ENCODE measurements at places on chromosomes 2 and 18.

GRCh38 chr2:16209799-16210198 is 269.4 kb downstream of the MYCN start:
- no peak for DNase-seq

DNA sequence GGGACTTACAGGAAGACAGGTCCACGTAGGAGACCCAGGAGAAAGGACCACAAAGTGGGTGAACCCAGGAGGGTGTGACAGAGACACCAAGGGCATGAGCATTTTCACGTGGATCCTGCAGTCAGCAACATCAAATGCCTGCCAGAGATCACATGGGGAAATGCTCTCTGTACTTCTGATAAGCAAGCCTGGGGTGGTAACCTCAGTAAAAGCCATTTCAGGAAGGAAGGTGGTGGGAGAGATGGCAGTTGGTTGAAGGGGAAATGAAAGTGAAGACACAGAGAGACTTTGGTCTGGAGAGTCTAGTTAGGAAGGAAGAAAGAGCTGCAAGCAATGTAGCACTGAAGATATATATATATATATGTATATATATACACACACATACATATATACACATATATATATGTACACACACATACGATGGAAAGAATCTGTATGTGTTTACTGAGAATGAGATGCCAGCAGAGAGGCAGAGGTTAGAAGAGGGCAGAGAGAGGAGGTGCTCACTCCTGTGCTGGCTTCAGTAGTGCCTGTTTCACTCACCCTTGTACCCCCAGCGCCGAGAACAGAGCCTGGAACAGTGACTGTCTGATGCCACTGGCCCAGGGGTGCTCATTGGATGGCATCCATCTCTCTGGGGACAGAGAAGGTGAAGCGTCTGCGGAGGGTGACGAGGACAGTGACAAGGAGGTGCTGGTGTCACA is 314.9 kb downstream of the AFF3 start:
- DNase-seq: no peak

DNA sequence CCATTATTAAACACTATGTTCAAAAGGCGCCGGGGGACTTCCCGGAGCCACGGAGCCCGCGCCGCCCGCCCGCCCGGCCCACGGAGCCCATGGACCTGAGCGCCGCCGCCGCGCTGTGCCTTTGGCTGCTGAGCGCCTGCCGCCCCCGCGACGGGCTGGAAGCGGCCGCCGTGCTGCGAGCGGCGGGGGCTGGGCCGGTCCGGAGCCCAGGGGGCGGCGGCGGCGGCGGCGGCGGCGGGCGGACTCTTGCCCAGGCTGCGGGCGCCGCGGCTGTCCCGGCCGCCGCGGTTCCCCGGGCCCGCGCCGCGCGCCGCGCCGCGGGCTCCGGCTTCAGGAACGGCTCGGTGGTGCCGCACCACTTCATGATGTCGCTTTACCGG is 197 bp downstream of the GDF7 start:
- no peak for DNase-seq

DNA sequence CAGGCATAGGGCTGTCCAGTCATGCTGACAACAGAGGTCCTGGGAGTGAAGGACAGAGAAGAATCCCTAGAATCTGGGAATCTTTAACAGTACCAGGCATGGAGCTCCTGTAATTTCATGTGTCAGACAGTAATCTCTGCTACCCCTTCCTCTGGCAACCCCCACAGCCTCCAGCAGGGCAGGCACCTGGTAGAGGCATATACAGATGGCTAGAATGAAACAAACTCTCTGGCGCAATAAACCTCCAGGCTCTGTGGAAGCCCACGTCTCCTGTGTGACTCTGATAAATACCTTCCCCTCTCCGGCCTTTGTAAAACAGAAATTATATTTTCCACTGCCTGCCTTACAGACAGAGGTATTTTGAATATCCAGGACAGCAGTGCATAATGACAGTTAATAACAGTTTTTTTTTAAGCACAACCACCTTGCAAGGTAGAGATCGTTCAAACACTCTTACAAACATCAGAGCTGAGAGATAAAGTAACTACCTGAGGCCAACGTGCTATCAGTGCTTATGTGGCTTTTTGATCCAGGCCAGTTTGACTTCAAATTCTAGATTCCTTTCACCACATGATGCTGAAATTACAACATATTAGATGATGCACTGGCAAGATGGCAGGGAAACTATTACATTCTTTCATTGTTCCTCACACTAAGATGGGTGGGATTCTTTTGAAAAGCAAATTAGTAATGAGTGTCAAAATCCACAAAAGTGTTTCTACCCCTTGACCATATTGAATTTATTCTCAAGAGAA is 47.7 kb upstream of the TMEM247 start:
- peak; percentile 51 for DNase-seq

- no peak for DNase-seq
Measured at GRCh38 chr2:209376686-209377085, 47.2 kb upstream of the MAP2 start.

GRCh38 chr18:7102131-7102530 is 15.5 kb downstream of the LAMA1 start:
- DNase-seq: no peak

GRCh38 chr18:5979176-5979888 is 84.0 kb upstream of the TMEM200C start:
- DNase-seq: no peak

DNA sequence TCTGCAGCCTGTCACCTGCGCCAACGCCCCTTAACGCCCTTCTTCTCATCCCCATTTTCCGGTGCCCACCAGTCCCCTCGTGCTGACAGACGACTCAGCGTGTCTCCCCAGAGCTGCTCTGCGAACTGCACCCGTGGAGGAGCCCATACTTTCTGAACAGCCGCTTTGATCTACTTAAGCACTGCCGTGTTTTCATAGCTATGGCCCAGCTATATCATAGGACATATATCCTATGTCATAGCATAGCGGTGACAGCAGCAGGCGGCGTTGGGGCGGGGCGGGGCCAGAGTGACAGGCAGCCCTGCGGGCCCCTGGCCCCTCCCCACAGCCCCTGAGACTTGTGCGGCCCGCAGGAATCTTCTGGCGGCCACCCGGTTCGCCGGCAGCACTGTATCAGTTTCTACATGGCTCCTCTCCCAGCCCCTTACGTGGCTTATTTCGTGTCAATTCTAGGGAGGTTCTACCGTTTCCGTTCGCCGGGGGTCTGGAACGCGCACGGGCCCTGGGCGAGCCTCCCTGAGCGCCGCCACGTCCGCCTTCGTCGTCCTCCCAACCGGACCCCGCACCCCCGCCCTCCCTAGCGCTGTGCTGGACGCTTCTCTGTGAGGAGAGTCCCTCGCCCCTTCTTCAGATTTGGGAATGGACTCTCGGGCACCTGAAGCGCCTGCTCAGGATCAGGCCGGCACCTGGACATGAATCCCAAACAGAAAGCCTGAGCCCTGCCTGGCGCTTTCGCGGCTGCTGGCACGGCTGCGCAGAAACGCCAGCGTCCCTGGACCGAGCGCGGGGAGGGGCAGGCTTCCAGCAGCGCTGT is 35.4 kb downstream of the PTPN18 start:
- DNase-seq: peak; percentile 65

- peak; percentile 70 for DNase-seq
Measured at GRCh38 chr2:121360566-121361300, 75.7 kb upstream of the TFCP2L1 start.

DNA sequence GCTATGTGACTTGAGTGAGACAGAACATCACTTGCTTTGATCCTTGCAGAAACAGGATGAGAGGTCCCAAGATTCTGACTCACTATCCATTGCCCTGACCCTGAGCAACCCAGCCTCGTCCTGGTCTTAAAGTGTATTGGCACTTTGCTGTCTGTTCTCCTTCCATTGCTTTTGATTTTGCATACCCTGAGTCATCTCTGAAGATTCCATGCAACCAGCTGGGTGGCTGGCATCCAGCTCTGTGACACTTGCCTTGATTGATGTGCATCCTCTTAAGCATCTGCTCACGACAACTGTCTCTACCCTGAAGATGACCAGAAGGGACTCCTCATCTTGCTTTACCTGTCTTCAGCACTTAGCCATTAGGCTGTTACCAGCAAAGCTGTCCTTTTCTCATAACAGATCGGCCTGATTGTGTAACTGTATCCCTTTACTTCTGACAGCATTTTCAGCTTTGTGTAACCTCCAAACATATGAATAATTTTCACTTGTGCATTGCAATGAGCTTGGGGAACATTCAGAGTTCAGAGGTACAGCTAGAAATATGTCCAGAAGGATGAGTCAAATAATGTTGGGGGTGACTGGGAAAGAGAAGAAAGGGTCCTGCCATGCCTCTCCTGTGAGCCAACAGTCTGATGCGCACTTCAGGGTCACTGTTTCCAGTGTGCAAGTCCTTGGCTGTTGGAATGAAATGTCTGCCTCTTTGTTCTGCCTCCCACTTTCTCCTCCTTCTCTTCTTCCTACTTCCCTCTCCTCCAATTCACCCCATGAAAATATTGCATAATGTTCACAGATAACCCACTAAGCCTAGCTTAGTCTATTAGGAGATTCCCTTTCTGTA is 249.7 kb upstream of the OSR1 start:
- DNase-seq: peak; percentile 89

- no peak for DNase-seq
Measured at GRCh38 chr2:31337197-31337596, 77.3 kb downstream of the XDH start.

GRCh38 chr2:157032017-157032416 is 225.5 kb upstream of the GALNT5 start:
- peak; percentile 88 for DNase-seq

GRCh38 chr2:232537079-232537478 is 2.4 kb upstream of the CHRNG start:
- DNase-seq: no peak

DNA sequence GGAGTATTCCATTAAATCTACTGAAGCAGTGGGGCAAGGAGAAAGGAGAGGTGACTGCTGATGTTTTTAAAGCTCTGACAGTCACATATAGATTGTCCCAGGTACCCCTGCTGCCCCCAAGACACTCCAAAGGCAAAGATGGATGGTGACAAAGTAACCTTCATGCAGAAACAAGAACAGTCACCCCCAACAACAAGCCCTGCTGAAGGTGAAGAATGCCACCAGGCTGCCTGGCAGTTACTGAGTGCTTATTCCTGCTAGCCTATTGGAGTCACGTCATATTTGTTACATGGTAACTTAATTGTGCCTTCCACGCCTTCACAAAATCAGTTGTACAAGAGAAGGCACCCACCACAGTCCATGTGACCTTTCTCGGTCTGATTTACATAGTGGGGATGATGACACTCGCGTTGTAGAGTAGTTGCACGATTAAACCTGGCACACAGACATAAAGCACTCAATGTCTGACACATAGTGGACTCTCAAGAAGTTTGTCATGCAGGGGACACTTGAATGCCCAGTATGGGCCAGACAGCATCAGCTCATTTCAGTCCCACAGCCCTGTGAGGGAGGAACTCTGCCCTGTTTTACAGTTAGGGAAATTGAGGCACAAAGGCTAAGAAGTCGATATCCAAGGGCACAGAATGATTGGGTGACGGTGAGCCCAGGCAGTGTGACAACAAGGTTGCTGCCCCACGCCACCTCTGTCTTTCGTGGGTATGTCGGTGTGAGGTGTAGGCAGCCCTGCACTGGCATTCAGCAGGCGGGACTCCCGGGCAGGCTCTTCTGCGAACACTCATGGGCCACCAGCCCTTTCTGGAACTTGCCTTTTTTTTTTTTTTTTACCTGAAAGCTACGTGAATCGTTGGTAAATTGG is 62.7 kb downstream of the ZCCHC2 start:
- DNase-seq: no peak

DNA sequence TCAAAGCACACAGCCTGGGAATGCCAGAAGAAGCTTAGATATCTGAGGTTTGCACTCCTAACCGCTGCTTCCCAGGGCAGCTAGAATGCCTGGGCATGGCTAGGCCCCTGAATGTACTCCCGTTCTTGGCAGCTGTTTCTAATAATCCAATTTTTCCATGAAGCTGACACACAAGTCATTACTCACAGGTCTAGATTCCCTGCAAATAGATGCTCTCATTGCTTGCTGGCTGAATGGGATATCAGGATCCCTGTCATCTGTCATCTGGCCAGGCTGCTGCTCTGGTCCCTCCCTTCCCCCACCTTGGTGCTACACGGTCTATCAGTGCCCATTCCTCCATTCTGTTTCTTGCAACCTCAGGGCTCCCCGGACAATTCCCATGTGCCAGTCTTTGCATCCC is 40.7 kb upstream of the TEX51 start:
- peak; percentile 3 for DNase-seq

- no peak for DNase-seq
Measured at GRCh38 chr2:226862623-226863022, 26.8 kb downstream of the RHBDD1 start.

DNA sequence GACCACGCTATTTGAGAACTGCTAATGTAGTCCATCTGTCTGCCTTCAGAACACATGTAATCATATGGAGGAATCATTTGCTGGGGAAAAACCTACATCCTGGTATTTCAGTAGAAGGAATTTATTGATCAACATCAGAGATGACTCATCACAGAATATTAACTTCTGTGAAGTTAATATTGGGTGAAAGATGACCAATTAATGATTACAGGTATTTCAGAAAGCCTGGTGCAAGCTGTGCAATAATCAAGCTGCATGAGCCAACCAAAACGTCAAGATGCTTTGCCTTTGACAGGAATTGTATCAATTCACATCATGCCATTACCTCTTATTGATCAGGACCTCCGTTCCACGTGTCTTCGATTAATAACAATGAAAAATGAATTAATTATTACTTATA is 9.4 kb upstream of the SPATS2L start:
- DNase-seq: no peak

GRCh38 chr18:51236225-51236624 is 38.7 kb upstream of the MEX3C start:
- no peak for DNase-seq

- DNase-seq: no peak
Measured at GRCh38 chr2:8679567-8679826, 2.4 kb upstream of the ID2 start.

DNA sequence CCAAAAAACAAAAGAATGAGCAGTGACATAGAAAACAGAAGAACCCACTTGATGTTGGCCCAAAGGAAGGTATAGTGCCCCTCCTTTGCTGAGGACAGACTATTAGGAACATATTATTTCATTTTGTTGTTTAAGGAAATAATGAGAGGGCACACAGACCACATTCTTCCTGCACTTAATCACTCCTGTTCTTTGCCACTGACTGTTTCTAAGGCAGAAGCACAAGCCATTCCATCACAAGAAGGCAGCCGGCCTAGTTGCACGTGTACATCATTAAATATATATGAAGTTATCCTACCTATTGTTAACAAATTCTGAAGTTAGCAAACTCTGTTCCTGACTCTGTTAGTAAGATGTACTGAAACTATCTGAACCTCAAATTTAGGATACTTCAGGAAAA is 110.0 kb downstream of the LNPK start:
- DNase-seq: no peak

GRCh38 chr2:176111309-176111663 is 4.2 kb downstream of the HOXD11 start:
- DNase-seq: peak; percentile 52

DNA sequence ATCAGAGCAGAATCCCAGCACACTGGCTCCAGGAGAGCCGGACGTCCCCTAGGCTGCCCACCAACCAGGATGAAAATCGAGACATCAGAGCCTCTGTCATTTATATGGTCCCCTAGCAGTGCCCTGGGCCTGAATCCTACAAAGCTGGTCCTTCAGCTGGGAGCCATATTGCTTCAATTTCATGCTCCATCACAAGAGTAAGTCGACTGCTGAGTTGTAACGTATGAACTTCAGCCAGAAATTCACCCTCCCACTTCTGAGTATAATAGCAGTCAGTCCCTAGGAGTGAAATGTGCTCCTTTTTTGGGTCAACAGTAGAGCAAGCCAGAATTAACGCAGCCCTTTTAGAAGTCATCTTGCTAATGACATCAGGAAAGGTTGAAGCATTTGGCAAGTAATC is 126.4 kb downstream of the CCBE1 start:
- DNase-seq: no peak

GRCh38 chr2:148926981-148927401 is 52.0 kb downstream of the KIF5C start:
- DNase-seq: no peak

All from AG10803 (cell line).